ENCODE measurements at places on chromosomes 11 and 22.

GRCh38 chr11:78202733-78203167, 14.0 kb downstream of the USP35 start:
- DNase-seq: peak; percentile 74

DNA sequence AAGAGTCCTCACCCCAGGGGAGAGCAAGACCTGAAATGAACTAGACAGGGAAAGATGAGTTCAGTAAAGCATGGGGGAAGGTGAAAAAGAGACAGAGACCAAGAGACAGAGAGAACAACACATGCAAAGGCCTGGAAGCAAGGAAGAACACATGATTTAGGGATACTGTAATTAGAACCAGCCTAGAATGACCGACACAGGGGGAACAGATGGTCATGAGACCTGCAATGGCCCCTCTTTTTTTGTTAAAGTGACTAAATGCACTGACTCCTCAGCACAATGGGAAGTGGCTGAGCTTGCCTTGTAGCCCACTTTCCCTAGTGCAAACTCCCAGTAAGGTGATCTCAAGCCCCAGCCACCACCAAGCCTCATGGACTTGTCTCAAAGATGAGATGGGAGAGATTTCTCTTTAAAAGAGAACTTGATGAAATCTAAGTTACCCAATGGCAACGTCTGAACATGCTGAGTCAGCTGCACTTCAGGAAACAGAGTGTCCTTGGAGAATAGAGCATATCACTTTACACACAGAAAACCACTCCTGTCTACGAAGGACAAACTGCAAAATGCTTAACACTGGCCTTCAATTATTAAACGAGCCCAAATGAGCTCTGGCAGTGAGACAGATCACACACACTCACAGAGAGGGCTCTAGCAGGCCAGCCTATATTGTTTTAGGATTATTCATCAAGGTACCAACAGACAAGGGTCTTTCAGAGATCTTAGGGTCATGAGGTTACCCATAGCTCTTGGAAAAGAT, 91.0 kb downstream of the SERGEF start:
- DNase-seq: no peak

DNA sequence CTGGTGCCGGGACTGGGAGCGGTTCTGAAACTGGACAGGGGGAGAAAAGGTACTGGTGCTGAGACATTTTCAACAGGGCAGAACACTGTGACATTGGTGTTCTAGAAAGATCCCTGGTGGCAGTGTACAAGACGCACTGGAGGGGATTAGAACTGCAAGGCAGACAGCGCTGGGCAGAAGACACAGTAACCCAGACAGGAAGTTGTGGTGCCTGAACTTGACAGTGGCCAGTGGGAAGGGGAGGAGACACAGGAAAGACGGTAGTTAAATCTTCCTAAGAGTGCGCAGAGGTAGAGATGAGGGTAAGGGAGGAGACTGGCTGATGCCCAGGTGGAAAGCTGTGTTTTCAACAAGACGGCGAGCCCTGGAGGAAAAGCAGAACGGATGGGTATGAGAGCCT, 24.5 kb downstream of the FAM227A start:
- DNase-seq: no peak

GRCh38 chr22:31637447-31637890, 24.5 kb downstream of the PISD start:
- no peak for DNase-seq

DNA sequence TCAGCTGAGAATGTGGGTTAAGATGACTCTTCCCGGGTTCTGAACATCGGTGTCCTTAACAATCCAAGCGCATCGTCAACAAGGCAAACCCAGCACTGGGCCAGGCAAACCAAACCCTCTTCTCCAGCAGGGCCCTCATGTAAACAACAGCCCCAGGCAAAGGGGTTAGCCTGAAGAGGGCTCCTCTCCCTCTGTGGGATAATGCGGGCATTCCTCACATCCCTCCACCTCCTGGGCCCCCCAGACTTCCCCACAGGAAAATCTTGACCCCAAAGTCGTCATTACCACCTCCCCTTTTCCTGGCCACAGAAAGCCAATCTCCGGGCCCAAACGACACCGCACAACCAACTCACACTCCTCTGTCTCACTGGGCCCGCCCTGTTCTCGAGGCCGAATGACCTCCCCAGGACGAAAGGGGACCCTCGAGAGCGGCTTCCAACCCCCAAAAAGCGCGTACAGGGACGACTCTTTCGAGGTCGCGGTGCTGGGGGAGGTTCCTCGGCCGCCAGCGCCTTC, 566 bp downstream of the DDB1 start:
- peak; percentile 59 for DNase-seq

GRCh38 chr11:94776351-94777321, 8.5 kb downstream of the AMOTL1 start:
- DNase-seq: no peak
